ENCODE measurements at places on chromosomes 3 and 15.

GRCh38 chr3:170485294-170485693, 66.6 kb downstream of the CLDN11 start:
- no peak for DNase-seq

- no peak for DNase-seq
Measured at GRCh38 chr3:14063152-14063551, 61.5 kb downstream of the CHCHD4 start.

DNA sequence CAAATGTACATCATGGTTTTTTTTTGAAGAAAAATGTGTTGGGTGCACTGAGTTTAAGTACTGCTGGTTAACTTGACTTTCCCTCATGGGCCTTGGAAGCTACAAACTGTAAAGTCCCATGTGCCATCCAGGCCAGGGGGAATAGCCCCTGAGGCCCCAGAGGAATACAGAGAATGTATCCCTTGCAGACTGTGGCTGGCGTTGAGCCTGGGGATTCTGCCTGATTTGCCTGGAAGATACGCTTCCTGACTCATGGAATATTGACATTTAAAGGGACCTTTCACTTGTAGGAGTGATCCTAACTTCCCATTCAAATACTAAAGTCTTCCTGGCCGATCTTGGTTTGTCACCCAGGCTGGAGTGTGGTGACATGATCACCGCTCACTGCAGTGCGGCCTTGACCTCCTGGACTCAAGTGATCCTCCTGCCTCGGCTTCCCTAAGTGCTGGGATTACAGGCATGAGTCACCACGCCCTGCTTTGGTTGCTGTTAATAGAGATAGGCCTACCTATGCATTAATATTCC, 42.0 kb downstream of the ADAMTSL3 start:
- no peak for DNase-seq

- no peak for DNase-seq
Measured at GRCh38 chr3:90221900-90222299, 1114.5 kb downstream of the EPHA3 start.

- no peak for DNase-seq
Measured at GRCh38 chr3:128472449-128473179, 5.9 kb upstream of the DNAJB8 start.

- no peak for DNase-seq
Measured at GRCh38 chr15:91668370-91668769, 185.1 kb upstream of the SLCO3A1 start.

DNA sequence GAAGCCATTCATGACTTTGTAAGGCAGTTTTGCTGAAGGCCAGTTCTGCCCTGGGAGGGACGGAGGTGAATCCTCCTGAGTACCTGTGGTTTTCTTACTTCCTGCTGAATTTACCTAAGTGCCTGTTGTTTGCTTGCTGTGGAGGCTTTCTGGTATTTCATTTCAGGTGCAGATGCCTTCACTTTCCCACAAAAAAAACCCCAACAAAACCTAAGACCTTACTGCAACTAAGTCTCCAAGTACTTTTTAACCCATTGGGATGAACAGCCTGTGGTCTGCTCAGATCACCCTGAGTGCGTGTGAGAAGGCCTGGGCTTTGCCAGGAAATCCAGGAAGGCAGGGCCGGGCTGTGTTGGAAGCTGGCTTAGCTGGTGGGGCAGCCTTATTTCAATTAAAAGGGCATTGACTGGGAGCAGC, 65.3 kb downstream of the IGF1R start:
- no peak for DNase-seq

- DNase-seq: no peak
Measured at GRCh38 chr3:32431481-32431880, 39.8 kb downstream of the CMTM7 start.

DNA sequence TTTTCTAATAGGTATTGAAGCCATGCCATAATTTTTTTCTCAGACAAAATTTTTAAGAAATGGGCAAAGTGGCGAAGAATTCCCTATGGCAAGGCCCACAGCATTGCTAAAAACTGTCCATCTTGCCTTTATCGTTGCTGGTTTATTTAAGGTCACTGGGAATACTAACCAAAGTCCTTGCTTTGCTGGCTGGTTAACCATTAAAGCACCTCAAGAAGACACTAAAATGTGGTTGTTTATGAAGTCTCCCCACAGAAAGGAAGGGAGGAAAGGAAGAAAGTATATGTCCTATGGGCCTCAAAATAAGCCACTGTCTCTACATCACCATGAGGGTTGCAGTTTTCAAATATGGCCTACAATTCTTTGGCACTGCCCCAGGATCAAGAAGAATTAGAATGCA, 13.2 kb downstream of the SH3BP5 start:
- DNase-seq: no peak

- no peak for DNase-seq
Measured at GRCh38 chr15:42045211-42045615, 24.4 kb upstream of the PLA2G4E start.

All from left ventricle myocardium superior (tissue), 1 donor.